ENCODE measurements at places on chromosomes 6 and 20.

- no peak for DNase-seq
Measured at GRCh38 chr6:52538901-52539354, 37.9 kb downstream of the TRAM2 start.

DNA sequence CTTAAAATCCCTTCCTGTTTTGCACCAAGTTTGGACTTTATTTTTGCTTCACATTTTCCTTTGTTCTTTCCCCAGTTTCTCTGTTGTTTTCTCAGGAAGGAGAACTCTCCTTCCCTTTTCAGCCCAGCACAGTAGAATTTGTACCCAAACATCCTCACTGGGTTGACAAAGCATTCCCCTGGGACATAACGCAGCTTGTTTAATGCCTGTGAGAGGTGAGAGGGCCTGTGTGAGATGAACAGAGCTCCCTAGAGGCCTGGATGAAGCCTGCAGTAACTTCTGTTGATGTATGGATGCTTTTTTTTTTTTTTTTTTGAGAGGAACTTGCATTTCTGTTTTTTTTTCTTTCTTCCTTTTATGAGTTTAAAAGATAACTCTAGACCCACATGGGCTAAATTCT lies 104.9 kb upstream of the SLC22A23 start:
- DNase-seq = no peak

DNA sequence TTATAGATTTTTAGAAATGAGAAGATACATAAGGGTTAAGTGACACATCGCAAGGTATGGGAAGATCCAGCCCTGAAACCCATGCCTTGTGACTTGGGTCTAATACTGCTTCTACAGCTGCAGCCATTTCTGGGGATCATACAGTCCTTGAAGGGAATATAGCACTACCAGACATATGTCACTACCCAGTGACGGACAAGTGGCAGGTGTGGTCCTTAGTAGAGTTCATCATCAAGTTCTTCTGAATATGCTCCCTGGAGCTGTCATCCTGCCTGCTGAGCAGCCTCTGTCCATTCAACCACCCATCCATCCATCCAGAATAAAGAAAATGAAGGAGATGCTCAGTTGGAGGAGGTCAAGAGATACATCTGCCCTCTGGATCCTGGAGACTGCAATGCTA lies 118.6 kb upstream of the ASF1A start:
- DNase-seq = no peak

GRCh38 chr6:28534306-28534705 lies 8.6 kb downstream of the GPX5 start:
- no peak for DNase-seq

DNA sequence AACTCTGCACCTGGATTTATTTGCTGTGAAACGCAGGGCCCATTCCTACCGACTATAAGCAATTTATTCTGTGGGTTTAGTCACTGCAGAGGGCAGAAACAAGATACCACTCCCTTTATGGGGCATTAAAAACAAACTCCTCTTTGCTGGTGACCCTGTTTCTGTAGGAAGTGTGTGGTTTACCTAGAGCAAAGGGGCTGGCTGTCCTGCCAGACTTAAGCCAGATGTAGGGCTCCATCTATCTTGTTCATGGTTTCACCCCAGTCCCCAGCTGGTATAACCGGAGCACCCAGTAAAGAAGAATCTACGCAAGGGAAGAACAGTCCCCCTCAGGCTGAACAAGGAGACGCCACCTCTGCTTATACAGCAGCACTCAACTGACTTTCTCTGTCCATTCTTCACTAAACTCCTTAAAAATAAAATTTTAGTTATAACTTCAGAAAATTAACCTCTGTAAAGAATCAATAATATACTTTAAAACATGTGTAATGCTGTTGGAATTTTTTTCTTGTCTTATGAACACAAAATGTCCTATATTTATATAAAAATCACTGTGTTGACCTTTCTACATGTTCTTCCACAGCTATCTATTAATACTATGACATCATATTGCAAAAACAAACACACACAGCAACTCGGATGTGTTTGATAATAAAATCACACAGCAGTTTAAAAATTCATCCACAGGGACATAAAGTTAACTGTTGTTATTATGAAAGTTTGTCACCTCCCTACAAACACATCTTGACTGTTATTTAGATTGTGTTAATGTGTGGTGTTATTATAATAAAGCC lies 126.1 kb upstream of the RPS6KA2 start:
- DNase-seq = no peak

GRCh38 chr20:44720621-44720996 lies 5.4 kb downstream of the CCN5 start:
- no peak for DNase-seq

GRCh38 chr6:143959927-143960326 lies 48.1 kb downstream of the PLAGL1 start:
- no peak for DNase-seq

- DNase-seq = no peak
Measured at GRCh38 chr6:71309656-71310055, 21.0 kb downstream of the OGFRL1 start.

DNA sequence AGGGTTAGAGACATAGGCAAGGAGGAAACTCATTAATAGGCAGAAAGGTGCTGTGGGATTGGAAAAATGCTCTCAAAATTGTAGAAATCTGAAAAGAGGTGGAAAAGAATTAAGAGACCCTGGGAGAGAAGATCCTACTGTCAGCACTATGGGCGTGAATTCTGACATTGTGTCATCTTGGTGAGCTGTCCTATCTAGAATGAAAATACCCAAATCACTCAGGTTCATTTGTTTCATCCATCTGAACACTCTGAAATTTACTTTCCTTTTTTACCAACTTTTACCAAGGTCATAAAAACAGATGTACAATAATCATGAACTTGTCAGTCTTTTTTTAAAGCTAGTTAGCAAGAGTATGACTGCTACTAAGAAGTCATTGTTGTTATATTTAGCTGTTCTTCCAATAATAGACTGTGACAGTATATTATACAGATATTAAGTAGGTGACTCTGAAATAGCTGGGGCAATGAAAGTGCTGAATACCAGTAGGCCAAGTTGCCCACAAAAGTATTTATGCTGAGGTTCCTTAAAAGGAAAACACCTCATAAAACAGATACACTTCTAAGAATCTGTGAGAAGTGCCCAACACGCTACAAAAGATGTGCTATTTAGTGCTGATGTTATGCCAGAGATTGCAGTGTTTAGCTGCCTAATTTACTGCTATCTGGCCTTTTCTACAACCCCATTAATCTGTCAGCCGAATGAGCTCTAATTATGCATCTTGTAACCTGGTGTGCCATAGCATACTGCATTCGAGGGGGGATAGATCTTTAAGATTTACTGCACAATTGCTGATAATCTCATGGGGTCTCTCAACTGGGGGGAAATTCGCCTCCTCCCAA lies 217.5 kb upstream of the SUPT3H start:
- DNase-seq = no peak

GRCh38 chr20:57735831-57736737 lies 26.3 kb upstream of the PMEPA1 start:
- DNase-seq = no peak

DNA sequence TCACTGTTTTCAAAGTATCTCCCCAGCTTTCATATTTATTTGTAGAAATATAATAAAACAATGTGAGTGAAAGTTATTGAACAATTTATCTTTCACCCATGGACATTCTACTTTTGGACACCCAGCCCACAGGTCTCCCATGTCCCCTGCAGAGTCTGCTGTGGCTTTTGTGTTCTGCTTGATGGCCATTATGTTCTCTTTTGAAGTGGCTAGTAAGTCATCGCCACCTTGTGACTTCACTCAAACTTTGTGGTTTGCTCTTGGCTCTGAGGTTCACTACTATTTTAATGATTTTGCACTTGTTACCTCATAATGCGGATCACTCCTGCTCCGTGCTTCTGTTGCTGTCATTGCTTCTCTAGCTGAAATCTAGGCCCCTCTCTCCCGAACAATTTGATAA lies 10.2 kb upstream of the DEFB113 start:
- DNase-seq = no peak

DNA sequence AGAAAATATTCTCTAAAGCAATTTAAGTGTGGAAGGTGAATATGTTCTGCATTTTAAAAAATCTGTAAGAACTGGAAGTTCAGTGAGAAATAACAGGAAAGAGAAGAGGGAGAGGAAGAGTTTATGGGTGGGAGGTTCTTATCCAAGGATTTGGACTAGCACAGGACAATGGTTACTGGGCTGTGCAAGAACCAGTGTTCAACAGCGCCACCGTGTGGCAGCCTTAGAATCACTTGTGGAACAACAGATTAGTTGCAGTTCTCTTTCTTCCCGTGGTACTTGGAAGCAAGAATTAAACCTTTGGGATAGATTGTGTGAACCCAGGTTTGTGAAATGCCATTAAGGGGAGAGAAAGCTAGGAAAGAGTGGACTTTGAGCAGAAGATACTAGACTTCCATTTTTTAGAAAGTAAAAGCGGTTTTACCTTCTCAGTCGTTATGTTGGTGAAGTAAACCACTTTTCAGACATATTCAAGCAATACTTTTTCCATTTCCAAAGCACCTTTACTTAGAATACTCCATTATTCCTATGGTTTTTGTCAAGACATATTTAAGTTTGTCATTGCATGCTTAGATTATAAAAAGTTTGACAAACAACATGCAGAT lies 436.7 kb downstream of the RNF144B start:
- no peak for DNase-seq

- no peak for DNase-seq
Measured at GRCh38 chr6:64680446-64680845, 1026.6 kb downstream of the EYS start.

DNA sequence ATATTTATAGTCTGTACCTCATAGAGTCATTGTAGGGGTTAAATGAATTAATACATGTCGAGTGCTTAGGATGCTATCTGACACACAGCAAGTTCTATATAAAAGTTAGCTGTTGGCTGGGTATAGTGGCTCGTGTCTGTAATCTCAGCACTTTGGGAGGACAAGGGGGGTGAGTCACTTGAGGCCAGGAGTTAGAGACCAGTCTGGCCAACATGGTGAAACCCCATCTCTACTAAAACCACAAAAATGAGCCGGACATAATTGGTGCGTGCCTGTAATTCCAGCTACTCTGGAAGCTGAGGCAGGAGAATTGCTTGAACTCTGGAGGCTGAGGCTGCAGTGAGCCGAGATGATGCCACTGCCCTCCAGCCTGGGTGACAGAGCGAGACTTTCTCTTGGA lies 222.9 kb downstream of the UBE3D start:
- DNase-seq = no peak

DNA sequence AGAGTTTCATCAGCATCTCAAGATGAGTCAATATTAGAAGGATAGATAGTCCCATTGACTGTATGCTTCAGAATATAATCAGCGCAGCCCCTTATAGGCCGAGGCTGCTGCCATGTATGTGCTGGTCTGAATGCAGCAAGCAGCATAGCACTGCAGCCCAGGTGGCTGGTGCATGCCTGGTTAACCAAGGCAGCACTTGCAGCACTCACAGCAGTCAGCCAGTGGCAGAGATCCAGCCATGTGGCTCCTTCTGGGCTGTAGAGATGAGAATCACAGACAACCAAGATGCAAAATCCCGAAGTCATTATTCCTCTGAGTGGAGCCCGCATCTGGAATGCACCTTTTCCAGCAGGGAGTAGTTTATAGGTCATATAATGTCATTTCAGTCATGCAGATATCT lies 251.9 kb downstream of the UST start:
- no peak for DNase-seq

- DNase-seq = no peak
Measured at GRCh38 chr6:396126-396520, 4.6 kb downstream of the IRF4 start.

- no peak for DNase-seq
Measured at GRCh38 chr6:158191032-158191431, 22.9 kb downstream of the GTF2H5 start.

DNA sequence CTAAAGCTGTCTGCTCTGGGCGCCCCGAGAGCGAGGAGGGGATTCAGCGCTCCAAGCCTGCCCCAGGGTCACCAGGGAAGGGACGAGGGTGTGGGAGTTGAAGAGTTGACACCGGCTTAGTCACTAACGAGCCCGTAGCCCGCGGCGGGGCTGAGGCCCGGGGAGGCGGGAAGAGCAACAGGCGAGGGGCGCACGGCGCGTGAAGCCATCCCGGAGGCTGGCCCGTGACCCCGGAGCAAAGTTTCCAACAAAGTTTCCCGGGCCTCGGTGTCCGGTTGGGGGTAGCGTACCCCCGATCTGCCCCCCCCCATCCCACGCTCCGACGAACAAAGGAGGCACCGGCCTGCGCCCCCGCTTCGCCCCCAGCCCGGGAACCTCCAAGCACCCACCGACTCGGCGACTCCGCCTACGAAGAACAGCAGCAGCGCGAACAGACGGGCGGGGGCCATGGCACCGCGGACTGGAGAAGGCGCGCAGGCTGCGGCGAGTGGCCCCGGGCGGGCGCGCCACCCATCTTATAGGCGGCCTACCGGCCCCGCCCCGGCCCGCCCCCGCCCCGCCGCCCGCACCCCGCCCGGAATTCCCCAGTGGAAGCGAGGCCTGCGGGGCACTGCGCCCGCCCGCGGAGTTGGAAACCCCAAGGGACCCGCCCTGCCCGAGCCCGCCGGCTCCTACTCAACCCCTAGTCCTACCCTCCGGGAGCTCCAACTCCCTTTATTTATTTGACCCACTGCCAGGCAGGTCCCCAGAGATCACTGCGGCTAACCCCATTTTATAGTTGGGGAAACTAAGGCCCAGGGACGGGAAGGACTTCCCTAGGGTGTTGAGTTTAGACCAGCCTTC lies at the start of gene SDC4:
Gene SDC4, minus strand, starts transcription at position 489 of the 843 bp plus-strand sequence. Its CDS starts 40 bp downstream, at position 449.
- peak; percentile 95 for DNase-seq

DNA sequence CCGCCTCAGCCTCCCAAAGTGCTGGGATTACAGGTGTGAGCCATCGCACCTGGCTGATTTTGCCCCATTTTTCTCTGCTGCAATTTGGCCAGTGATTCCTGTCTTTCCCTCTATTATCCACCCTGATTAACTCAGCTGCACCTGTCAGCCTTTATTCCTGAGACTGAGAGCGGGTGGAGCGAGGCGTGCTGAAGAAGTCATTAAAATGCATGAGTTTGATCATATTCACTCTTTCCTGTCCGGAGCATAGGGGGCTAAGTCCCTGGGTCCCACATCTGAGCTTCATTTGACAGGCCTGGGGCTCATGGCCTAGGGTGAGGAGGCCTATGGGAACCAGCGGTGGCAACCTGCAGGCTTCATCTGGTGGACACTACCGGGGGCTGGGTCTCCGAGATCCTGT lies 25.7 kb upstream of the CTNNBL1 start:
- DNase-seq = no peak

- DNase-seq = no peak
Measured at GRCh38 chr6:12333128-12333527, 43.0 kb downstream of the EDN1 start.

DNA sequence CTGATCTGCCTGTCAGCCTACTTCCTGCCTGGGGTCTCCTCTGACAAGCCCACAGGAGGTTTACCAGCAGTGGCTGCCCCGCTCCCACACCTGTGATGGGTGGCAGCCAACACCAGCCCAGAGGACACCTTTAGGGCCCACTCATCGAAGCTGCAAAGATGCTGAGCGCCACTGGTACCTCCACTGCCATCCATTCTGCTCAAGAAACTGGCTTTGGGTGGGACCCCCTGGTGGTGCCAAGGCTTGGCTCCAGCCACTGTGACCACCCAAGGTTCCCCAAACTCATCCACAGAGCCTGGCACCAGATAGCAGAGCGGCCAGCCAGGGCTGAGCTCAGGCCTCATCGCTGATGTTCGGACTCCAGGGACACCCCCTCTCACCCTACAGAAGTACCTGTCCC lies 42.5 kb downstream of the PREX1 start:
- DNase-seq = no peak

- no peak for DNase-seq
Measured at GRCh38 chr6:36230371-36230770, 33.8 kb downstream of the BRPF3 start.

All from upper lobe of left lung (tissue), 6 donors.